ENCODE measurements at places on chromosomes 5 and 9.
A peak's percentile ranks its signal among the peaks of the same experiment; 100 is the strongest.

- no peak for DNase-seq
Observed at GRCh38 chr9:136060671-136061371, 34.3 kb downstream of the NACC2 start.

- DNase-seq, result no peak
Observed at GRCh38 chr9:21317956-21318923, 13.1 kb upstream of the IFNA5 start.

- DNase-seq, result no peak
Observed at GRCh38 chr9:84137968-84138367, 157.4 kb downstream of the RMI1 start.

DNA sequence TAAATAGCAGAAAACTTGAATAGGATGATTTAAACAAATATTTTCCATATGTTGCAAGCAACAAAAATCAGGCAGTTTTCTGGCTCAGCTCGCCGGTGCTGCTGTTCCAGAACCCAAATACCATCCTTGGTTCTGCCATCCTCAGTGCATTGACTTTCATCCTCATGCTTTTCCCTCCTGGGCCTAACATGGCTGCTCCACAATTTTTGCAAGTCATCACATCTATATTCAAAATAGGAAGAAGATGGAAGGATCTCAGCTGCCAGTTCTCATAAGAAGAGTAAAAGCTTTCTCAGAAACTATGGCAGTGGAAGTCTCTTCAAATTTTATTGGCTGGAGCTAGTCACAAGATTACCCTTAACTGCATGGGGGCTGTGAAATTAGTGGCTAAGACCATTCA is 136.7 kb downstream of the STARD4 start:
- no peak for DNase-seq

- DNase-seq, result no peak
Observed at GRCh38 chr5:73682176-73682575, 56.2 kb downstream of the ARHGEF28 start.

GRCh38 chr5:145787996-145788395 is 47.1 kb downstream of the PRELID2 start:
- no peak for DNase-seq

DNA sequence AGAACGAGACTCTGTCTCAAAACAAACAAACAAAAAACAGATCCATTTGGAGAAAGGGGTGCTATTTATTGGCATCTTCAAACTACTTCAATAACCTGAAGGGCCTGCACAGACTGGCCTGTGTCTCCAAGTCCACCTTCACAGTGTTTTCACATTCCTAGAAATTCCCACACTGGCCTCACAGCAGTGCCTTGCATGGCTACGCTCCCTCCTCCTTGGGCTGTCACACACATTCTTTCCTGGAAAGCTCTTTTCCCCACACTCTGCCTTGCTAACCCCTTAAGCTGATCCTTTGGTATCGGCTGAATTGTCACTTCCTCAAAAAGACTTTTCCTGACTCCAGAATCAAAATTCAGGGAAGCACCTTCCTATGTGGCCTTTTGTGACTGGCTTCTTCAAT is 19.8 kb downstream of the FAM151B start:
- no peak for DNase-seq

DNA sequence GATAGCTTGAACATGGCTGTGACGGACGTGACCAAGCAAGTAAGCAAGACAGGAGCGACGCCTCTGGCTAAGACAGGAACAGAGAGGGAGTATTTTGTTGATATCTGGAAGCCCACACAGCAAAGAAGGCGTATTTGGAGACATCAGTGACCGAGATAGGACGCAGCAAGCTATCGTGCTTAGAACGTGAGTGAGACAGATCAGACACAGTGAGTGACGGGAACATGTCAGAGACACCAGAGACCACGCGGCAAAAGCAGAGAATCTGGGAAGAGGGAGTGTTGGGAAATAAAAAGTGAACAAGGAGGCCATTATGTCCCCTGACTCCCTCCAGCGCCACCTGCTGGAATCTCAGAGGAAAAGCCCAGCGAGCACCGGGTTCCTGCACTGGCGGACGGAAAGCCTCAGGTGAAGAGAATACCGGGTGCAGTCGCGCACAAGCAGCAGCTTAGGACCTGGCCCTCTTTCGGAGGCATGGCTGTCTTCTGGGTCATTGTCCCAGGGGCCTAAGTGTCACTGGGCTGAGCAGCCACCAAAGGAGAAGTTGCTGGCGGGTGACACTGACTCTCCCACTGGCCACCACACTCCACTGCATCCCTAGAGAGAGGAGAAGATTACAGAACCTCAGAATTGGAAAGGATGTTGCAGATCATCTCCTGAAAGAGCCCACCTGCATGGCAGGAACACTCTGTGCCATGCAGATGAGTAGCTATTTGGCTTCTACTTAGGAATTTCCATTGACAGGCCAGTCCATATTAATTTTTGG is 99.1 kb downstream of the FBXO38 start:
- DNase-seq, result peak; percentile 0

DNA sequence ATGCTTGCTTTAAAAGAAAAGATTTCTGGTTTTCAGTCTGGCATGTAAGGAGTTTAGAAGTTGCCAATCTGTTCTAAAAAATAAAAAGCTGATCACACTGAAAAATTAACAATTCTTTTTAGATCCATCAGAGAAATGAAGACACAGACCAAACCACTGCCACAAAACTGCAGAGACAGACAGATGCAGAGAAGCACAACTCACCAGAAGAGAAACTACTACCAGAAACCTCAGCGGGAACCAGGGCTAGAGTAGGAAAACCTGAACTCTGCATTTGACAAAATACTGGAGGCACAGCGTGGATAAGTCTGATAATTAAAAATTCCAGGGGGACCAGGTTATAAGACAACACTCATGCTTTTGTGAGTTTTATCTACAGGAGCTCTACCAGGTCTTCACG is 28.8 kb downstream of the FBXL17 start:
- DNase-seq, result no peak

- no peak for DNase-seq
Observed at GRCh38 chr9:85534340-85534739, 207.4 kb downstream of the AGTPBP1 start.

DNA sequence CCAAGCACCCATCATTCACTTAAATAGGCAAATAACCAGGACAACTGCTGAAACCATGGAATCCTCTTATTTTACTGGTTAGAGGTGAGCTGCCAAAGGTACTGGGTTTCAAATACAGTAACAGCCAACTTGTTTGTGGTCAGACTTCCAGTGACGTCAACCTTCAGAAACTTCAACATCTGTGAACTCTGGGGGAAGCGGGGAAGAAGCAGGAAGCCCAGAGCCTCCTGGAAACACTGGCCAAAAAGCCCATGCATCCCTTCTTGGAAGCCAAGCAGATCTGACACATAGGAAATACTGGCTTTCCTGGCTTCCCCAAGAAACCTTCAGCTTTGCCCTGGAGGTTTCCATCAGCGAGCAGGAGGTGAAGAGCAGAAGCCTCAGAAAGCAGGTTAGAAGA is 4.9 kb upstream of the FRRS1L start:
- DNase-seq, result no peak

GRCh38 chr5:112886975-112887374 is 25.9 kb downstream of the SRP19 start:
- DNase-seq, result no peak

DNA sequence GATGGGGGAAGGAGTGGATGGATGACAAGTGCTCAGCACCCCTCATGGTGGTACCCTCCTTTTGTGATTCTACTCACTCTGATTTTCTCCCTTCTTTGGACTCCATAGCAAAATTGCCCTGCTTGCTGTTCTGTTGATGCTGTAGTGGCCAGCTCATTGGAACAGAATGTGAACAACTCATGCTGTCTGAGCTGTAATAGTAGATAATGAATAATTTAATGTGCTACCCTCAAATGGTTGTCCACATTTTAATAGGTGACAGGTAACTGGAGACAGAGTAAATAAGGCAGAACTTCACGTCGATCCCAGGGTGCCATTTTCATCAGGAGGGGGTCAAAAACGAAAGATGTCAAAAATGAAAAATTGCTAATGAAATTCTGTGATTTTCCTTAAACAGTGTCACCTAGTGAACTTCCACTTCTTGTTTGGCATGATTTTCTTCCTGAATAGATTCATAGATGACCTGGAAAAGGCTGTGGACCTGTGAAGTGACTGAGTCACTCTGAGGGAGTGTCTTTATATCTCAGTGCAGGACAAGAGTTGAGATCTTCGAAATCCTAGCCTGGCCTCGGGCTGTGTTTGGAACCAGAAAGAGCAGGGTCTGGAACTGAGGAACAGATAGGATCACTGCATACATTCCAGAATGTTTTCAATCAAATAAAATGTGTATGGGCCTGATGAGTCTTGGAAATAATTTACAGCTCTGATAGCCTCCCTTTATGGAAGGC is 270.2 kb downstream of the PSAT1 start:
- no peak for DNase-seq

GRCh38 chr5:121819682-121820261 is 31.9 kb upstream of the FTMT start:
- DNase-seq, result no peak

DNA sequence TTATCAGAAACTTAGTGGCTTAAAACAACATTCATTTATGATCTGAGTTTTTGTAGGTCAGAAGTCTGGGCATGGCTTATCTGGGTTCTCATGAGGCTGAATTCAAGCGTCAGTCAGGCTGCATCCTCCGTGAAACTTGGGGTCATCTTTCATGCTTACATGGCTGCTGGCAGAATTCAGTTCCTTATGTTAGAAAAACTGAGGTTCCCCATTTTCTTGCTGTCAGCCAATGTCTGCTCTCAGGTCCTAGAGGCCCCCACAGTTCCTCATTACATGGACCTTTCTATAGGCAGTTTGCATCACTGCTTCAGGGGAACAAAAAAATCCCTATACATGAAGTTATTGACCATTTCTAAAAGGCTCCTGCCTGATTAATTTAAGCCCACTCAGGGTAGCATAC is 83.8 kb upstream of the NMUR2 start:
- no peak for DNase-seq

DNA sequence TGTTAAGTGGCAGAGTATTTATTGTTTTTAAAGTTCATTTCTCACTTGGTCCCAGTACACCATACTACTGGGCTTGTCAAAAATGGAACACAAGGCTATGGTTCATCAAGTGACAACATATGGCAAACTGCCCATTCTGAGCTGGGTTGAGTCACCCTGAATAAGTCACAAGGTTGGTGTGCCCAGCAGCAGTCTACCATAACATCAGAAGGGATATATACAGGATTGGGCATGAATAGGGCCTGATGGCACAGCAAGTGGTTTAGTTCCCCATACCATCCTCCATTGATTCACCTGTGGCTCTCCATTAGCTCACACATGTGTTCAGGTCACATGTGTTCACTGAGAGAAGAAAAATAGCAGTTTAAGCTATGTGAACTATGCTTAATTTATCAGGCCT is 249.8 kb upstream of the PRDM9 start:
- DNase-seq, result no peak

DNA sequence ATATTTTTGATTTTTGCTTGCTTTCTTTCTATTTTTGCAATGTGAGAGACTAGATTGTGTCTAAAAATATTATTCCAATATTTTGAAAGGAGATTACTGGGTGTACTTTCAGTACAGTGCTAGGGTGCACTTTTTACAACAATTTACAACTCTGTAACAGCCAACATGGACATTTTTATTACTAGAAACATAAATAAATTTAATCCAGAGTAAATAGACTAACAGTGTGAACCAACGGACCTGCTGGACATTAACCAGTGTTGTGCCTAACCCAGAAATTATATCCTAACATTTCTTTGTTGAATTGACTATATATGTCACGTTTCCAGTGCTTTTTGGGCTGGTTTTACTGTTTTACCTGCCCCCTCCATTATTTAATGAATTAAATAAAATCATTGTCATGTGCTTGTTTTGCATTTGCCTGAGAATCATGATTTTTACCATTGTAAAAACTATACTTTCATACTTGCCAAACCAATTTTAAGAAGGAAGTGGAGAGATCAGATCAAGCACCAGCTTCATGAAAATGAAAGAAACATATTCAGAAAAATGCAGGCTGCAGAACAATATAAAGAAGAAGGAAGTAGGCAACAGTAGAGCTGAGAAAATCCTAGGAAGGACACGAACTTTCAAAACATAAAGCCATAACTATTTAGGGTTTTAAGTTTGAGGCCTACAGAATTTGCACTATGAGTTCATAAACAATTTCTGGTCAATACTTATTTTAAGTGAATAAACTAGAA is 400.8 kb upstream of the PIK3R1 start:
- no peak for DNase-seq

DNA sequence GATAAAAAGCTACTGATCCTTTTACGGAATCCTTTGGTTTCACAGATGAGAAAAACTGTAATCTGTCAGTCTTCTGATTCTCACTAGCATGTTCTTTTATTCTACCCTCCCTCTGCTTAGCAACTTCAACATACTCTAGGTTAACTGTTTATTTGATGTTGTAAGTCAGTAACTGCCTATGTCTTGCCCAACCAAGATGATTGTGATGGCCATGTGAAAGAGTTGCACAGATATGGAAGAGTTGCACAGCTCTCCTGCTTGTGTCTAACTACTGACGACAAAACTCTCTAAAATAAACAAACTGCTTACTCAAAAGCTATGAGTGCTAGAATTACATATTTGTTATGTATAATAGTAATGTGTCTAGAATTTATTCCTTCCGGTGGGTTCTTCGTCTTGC is 227.3 kb upstream of the DAB2 start:
- no peak for DNase-seq

GRCh38 chr5:16525651-16526050 is 60.1 kb upstream of the ZNF622 start:
- no peak for DNase-seq

- DNase-seq, result no peak
Observed at GRCh38 chr5:55544341-55544740, 9.6 kb upstream of the PLPP1 start.

DNA sequence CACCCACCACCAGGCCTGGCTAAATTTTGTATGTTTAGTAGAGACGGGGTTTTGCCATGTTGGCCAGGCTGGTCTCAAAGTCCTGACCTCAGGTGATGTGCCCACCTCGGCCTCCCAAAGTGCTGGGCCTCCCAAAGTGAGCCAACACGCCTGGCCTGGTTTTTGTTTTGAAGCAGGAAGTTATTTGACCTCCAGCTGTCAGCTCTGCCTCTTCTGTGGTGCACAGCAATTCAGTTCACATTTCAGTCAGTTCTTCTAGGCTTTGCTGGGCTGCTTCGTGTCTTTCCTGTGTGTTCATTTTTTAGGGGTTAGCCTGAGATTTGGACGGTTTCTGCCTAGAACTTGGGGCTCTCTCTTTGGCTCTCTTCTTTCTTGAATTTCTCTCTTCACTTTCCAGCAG is 8.9 kb downstream of the LCN1 start:
- no peak for DNase-seq

- DNase-seq, result no peak
Observed at GRCh38 chr5:75471193-75471592, 40.2 kb downstream of the CERT1 start.

DNA sequence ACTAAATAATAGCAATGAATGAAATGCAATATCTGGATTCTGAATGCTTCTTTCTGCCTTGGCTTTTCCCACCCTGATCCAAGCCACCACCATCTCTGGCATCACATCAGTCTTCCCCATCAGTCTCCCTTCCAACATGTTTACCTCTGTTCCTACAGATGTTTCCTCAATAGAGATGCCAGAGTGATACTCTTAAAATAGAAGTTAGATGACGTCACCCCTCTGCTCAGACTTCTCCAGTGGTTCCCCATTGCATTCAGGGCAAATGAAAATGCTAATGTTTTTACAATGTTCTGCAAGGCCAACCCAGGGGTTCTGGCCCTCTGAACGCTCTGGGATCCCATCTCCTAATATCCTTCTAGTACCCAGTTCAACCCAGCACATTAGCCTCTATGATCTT is 305.8 kb downstream of the TRIM32 start:
- DNase-seq, result no peak
